Epithelial cell of alveolus of lung (primary cell): ENCODE measurements at places on chromosomes 6 and 20. TPM values are rescaled to one million over a fixed set of nuclear protein-coding genes. Genes with fewer than 3 reads are reported as not detected.

The RAET1E gene
- 0.24 TPM in 1 of 2 replicates, not detected in the other for total RNA-seq

The RIPOR3 gene
- total RNA-seq = 2.3 and 13.7 TPM in 2 replicates

The PROCR gene
- 80.6 and 95.7 TPM in 2 replicates for total RNA-seq

The KIF3B gene
- 16.0 and 16.2 TPM in 2 replicates for total RNA-seq
